ENCODE measurements at places on chromosomes 3 and 15.

DNA sequence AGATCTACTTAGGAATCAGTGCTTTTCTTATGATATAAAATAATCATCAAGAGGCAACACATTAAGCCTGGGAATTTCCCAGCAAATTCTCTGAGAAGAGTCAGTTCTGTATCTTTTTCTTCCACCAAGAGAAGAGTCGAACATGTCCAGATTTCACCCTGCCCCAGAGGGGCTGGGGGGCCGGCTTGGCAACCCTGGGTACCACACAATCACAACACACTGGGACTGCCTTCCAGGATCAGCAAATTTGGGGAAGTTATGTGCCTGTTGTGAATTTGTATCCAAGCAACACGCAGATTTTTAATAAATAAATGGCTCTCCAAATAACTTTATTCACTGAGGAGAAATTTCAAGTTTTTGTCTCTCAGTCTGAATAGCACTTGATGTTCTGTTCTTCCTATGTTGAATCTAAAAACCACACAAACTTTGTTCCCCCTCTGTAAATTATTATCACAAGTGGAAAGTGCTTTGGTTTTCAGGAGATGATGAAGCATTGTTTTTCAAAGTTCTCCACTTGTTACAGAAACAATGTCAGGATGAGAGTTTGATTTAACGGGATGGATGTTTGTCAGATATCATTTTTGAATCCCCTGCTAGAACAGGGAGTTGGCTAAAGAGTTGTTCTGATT lies 357.2 kb downstream of the ZNF385D start:
- DNase-seq: no peak

DNA sequence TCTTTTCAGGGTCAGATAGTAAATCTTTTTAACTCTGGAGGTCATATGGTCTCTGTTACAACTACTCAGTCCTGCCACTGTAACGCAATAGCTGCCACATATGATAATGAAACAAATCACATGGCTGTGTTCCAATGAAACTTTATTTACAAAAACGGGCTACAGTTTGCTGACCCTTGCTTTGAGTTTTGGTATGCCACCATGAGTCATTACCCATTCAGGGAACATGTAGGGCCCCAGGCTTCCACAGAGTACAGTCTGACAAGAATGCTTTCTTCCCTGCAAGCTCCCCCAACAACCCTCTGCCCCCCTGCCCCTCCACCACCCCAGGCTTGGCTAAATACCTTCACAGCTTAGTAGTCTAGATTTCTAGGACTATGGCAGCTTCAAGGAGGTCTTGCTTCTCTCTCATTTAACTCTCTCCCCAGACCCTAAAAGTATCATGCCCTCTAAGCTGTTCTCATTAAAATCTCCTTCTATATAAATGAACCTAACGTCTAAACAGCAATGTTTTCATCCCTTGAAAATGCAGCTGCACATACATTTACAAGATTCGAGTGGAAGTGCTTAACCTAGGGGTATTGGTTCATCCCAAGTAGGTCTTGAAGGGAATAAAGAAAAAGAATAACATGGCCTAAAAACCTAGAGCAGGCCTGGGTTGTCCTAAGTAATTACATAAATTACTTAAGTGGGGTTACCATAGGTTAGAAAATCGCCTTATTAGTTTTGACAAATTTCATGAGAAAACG lies 117.8 kb upstream of the PRICKLE2 start:
- DNase-seq: no peak

GRCh38 chr3:120428924-120429323 lies 21.9 kb downstream of the FSTL1 start:
- DNase-seq: no peak

- DNase-seq: no peak
Observed at GRCh38 chr3:165642761-165643420, 194.3 kb downstream of the BCHE start.

- DNase-seq: no peak
Observed at GRCh38 chr3:56776556-56776950, 25.2 kb downstream of the ARHGEF3 start.

DNA sequence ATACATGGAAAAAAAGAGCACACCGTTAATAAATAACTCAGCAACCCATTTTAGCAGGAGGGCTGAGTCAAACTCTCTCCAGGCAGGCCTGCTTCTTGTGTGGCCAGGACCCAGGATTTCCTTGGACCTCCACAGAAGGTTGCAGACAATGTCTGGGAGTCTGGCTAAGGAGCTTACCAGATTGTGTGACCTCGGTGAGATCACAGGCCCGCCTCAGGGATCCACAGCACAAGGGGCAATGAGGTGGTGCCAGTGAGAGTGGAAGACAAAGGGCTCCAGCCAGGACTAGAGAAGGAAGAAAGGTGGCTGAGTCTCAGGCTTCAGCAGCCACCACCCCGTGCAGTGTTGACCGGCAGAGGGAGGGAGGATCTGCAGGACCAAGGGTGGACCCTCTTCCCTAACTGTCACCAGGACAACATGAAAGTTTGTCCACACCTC lies 32.2 kb upstream of the SEC22A start:
- no peak for DNase-seq

DNA sequence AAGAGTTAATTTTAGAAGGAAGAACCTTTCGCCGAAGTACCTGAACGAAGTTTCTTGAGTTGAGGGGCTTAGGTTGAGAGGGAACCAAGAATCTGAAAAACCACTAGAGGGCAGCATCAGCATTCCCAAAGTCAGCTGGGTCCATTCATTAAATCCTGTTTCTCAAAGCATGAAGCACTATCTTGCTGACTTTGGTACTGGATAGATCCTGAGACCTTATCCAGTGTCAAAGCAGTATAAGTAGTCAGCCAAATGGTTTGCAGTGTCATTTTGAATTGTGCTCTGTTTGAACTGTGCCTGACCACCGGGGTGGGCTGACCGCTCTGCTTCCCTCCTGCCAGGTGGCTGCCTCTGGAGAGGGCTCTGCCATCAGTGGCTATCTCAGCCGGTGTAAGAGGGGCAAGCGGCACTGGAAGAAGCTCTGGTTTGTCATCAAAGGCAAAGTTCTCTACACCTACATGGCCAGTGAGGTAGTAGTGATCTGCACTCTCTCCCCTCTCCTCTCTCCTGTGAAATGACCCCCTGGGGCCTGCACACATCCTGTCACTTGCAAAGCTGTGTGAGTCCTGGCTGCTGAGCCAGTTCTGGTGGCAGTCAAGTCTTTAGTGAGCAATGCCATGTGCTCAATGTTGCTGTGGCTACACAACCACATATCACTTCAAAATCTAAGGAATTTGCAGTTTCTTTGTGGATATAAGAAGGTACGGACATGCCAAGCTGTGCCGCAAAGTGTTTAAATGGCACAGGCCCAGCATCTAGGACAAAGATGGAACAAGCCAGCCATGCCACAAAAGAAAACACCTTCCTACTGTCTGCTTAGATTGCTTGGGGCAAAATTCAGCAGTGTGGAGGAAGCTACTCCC lies 21.4 kb upstream of the NR2C2 start:
- DNase-seq: no peak

DNA sequence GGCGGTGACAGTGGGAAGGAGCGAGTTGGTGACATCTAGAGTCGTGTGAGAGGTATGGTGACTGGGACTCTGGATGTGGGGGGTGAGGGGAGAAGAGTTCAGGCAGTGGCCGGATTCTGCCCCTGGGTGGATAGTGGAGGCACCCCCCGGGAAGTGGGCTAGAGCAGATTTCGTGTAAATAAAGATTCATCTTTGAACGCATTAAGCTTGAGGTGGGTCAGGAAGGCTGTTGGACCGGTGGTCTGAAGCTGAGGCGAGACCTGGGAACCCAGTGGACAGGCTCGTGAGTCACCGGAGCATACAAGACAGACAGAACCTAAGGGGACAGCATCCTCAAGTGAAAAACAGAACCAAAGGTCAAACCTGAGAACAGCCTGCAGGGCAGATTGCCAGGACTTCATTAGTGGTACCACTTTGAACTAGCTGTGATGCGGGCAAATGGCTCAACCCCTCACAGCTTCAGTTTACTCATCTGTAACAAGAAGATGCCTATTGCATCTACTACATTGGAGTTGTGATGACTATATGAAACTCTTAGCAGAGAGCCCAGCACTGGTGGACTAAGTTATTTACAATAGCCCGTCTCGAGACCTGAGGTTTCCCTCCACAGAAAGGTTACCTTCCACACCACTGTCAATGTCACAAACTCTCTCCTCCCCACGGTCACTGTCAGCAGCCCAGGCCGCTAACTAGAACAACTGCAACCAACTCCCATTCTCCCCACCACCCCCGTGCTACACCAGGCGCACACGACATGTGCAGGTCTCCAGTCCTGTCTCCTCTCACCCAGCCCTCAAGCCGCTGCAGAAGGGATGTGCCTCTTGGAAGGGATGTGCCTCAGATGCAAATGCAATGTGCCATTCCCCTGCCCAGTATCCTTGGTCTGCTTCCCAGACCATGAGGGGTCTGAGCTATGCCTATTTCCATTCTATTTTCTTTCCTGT lies 901 bp upstream of the CLN6 start:
- DNase-seq: no peak

DNA sequence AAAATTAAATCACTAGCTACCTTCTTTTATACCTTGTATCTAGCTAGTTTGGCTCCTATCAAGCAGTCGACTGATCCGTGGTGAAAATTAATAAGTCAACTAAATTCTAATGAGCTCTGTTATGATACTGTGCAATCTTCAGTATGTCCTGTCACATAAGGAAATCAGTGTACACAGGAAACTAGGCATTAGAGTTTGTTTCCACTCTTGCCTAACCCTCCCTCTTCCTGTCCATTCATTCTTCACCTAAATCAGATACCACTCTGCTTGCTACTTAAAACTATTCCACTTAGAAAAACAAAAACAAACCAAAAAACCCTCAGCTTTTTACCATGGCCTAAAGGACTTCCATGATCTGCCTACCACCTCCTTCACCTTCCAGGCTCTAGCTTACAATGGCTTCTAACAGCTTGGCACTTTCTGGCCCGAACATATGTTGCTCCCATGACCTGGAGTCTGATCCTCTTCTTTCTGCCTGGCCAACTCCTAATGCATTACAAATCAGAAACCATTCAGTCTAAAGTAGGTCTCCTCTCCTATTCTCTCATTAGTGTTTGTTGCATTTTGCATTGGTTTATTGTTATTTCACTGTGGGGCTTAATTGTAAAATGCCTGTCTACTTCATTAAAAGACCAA lies 7.9 kb downstream of the RFC4 start:
- no peak for DNase-seq

DNA sequence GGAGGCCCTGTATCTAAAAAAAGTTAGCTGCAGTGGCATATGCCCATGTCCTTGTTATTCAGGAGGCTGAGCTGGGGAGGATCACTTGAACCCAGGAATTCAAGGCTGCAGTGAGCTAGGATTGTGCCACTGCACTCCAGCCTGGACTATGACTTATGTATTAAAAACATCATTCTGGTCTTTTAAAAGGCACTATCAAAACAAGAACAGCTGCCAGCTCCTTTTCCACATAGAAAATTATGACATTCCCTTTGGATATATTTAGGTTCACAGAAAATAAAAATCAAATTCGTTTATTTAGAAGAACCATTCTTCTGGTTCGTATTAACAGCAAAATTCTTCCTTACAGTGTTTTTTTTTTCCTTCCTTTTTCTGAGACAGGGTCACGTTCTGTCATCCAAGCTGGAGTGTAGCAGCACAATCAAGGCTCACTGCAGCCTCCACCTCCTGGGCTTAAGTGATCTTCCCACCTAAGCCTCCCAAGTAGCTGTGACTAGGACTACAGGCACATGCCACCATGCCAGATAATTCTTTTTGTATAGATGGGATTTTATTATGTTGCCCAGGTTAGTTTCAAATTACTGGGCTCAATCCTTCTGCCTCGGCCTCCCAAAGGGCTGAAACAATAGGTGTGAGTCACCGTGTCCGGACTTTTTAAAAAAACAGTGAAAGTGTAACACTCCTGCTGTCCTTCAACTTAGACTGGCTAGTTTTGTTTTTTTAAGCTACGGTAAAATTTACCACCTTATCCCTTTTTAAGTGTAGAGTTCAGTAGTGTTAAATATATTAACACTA lies 13.9 kb downstream of the ICE2 start:
- DNase-seq: no peak

- DNase-seq: no peak
Observed at GRCh38 chr3:192171213-192171612, 556.1 kb downstream of the FGF12 start.

DNA sequence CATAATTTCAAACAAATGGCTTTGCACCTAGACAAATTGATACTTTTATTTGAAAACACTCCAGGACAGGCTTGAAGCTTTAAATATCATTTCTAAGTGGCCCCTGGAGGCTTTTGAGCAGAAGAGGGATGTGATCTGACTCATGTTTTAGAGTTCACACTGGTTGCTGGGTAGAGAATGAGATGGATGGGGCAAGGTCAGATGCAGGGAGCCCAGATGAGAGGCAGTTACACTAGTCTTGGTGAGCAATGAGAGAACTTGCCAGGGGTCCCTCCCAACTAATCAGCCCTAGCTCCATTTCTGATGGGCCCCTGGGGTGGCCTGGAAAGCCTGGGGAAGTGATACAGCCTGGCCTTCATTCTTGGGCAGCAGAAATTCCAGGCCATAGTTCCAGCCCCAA lies 190.4 kb downstream of the MEGF11 start:
- no peak for DNase-seq

DNA sequence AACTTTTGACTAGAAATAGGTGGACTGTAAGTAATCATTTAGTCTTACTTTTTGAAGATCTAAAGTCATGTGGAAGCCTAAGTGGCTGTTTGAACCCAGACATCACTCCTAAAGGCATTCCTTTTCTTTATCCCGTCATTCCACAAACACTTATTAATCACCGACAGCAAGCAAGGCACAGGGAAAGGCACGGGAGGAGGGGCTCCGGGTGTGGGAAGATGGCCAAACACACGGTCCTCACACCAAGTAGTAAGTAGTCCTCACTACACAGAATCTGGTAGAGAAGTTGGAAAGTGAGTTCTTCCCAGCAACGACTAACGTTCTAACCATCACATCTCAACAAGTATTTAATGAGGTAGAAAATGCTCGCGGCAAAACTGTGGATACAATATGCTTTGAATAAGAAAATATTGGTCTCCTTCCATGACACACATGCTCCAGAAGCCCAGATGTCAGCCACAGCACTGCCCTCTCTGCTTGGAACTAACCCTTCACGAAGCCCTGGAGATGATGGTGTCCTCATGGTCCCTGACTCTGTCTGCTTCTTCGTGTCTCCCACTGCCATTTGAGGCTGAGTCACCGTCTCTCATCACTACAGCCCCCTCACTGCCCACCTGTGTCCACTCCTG lies 202.2 kb downstream of the OPA1 start:
- DNase-seq: no peak

- peak; percentile 48 for DNase-seq
Observed at GRCh38 chr15:40344631-40345120, 3.9 kb upstream of the CCDC9B start.

Measured in stimulated activated CD8-positive, alpha-beta memory T cell treated with anti-CD3 and anti-CD28 coated beads, Interleukin-4, amount 100 ng/mL, for 1 hour (primary cell).